GM18507 (cell line): ENCODE measurements at places on chromosomes 3 and 15.

- no peak for DNase-seq
Measured at GRCh38 chr15:98653686-98654085, 5.3 kb downstream of the IGF1R start.

- DNase-seq: no peak
Measured at GRCh38 chr3:149435996-149436885, 38.3 kb upstream of the TM4SF4 start.

DNA sequence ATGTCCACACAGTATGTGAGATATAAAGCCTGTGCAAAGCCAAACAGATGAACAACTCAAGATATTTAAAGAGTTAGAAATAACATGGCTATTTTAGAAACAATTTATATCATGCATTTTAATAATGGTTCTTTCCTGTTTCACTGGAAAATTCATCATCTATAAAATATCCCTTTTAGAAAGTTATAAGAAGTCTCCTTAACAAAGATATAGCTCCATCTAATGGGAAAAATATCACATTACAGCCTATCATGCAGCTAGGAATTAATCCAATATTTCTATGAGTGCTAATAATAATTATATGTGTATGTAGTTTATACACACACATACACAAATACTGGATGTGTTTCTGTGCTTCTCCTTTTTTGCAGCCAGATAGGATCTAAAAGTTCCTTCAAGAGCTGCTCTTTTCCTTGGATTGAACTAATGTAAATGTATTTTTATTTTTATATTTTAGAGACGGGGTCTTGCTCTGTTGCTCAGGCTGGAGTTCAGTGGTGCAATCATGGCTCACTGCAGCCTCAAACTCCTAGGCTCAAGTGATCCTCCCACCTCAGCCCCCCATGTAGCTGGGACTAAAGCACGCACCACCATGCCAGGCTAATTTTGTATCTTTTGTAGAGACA lies 21.6 kb downstream of the RPL22L1 start:
- no peak for DNase-seq

GRCh38 chr15:71889385-71889784 lies 79.0 kb downstream of the NR2E3 start:
- DNase-seq: no peak

DNA sequence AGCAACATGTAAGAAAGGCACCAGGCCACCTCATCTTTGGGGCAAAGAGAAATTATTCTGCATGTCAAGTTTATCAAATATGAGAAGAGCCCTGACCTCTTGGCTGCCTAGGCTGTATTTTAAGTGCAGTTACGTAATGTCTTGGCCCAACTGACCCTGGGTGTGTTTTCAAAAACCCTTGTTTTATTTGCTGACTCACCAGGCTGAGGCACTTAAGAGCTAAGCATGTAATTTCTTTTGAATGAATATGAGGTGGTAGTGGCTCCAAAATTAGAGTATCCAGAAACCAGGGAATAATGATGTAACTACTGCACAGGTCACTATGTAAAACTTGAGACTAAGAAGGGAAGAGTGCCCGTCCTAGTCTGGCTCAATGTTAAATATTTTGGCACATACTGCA lies 24.3 kb downstream of the PGPEP1L start:
- DNase-seq: no peak

DNA sequence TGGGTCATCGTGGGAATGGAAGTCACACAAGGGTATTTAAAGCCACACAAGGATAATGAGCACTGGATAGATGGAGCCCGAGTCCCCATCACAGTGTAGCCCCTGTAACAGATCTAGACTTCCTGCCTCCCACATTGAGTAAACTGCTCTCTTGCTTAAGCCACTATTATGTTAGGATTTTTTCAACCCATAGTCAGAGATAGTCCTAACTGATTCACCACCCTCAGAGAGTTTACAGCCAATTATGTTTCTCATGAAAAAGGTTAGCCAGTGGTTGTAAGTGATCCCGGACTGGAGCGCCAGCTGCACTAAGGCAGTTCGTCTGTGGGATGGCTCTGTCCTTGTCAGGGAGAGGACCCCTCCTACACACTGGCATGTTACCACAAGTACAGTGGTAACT lies 77.0 kb downstream of the KLF13 start:
- no peak for DNase-seq

DNA sequence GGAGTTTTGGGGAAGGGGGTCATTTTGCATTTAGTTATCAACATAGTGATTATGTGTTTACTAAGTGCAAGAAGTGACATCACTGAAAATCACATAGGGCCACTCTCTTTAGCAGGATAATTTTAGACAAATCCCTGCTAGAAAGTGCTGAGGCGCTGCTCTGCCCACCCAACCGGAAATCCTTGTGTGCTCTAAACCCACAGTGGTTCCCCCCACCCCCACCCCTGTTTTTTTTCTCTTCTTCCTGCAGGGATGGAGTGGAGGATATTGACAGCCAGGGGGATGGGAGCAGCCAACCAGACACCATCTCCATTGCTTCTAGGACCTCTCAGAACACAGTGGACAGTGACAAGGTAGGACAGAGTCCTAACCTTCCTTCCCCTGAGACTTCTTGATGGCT lies 234.2 kb upstream of the UMPS start:
- DNase-seq: no peak

DNA sequence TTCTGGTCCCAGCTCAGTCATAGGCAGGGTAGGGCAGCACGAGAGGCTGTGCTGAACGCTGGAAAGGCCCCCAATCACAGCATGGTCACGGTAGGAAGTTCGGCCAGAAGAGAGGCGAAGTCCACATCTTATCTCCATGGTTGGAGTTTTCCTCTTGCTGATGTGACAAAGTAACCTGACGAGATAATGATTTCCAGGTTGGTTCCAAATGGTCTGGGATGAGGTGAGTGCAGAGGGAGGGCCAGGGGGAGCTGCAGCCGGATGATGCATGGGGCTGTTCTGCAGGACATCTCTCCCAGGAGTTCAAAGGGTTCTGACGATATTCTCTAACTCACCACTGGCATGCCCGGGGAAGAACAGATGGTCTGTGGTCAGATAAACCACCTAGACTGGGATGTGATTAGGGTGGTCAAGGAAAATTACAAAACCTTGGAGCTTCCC lies 83.2 kb upstream of the WNT5A start:
- no peak for DNase-seq

DNA sequence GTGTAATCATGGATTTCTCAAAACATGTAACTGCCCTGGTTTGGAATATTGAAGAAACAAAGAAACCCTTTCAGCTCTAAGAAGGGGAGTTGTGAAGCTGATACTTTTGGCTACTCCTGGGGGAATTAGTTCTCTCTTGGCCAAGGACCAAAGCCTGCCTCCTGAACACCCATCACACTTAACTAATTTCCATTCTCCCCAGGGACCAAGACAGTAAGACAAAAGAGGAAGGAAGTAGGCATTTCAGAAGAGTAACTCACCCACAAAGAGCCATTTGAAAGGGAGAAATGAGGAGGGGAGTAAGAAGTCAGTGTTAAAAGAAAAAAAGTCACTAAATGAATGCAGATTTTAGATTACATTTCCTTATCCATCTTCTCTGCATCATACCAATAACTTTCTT lies 328.0 kb upstream of the SOX2 start:
- DNase-seq: no peak

DNA sequence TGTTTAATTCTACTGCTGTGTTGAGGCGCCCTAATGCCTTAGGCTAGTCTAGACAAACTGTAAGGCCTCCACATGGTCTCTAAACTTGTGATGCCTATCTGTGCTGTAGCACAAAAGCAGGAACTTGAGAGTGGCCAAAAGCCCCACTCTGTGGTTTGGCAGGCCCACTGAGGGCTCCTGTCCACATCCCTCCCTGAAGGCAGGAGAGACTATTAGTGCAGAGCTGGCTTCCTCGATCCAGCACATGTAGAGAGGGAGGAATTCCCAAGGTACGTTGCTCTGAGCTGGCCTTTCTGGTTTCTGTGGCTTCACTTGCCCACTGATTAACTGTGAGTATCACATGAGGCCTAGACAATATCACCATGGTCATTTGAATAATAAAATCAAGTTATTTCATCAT lies 90.6 kb downstream of the POLR2M start:
- DNase-seq: no peak

DNA sequence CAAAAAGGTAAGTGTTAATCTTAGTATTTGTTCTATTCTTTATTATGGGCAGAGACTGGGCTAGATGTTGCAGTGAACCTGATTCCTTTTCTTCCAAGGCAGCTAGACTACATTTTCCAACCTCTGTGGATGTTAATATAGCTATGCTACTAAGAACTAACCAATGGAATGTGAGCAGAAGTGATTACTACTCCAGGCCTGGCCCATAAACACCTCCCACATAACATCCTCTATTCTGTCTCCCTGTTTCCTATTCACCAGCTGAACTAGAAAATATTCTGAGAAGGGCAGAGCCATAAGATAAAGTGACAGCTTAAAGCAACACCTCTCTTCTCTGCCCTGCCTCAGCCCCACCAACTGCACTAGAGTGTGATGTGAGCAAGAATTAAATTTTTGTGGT lies 29.4 kb downstream of the CD200R1L start:
- no peak for DNase-seq

DNA sequence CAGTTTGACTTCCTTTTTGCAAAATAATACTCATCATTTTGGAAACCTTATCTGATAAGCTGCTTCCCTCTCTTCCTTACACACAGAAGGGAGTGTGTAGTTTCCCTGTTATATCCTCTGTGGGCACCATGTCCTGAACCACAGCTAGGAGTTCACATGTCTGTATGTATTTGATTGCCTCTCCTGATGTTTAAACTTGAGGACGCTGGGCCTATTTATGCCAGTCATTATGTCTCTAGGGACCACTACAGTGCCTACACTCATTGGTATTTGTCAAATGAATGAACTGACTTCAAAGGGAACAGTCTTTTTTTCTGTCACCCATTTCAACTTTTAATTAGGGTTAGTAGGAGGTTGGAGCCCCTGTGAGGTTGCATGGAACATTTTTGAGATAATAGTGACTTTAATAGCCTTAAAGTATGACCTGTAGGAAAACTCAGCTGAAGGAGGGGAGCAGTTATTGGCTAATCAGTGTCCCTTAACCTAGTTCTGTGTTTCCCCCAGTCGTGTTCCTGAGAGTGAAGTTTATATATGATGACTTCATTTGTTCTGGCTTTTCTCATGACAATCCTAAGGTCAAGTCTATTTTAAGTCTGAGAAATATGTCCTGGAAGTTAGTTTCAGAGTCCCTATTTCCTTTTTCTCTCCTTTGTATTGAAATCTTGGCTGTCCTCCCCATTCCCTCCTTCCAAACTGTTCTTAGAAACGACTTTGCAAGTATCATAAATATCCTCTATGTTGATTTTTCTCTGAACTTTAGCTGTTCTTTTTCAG lies 28.9 kb downstream of the PDE8A start:
- no peak for DNase-seq

DNA sequence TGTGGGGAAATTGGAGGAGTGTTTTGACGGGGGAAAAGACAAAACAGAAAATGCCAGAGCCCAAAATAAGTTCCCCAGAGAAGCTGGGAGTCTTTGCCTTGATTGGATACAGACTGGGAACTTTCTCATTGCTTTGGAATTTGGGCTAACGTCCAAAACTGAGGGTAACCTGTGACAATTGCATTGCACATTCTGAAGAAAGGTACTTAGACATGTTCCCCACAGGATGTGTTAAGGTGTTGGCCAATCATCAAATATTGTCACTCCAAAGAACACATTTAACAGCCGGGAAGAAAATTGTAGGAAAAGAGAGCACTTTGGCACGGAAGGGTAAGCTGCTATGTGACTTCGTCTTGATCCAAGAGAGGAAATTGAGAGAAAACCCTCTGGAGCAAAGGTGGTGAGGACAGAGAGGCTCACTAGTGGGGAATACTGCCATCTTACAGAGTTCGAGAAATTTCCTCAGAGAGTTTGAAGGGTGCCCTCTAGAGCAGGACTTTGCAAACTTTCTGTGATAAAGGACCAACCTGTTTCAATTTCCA lies 619.5 kb upstream of the TBL1XR1 start:
- no peak for DNase-seq

- DNase-seq: no peak
Measured at GRCh38 chr3:52498137-52499054, 3.3 kb downstream of the STAB1 start.

DNA sequence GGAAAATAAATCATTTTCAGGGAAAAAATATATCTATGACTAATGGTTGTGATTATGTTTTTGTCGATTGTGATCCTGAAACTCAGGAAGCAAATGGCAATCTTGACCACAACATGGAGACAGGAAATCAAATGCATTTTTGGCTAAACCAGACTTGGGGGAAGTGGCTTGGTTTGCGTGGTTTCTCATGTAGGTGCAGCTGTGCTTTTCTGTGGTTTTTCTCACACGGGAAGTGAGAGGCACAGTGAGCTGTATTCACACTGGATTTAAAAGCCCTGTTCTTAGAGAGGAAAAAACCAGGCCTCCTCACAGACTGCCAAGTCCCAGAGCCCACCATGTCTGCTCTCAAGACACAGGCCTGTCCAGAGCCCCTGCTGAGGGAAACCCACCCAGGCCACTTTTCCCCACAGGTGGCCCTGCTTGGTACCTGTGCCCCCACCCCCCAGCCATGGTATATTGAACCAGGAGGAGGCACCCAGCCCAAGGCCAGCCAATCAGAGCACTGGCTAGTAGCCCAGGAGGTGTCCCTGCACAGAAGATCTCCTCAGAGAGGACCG lies 46.1 kb downstream of the BTD start:
- no peak for DNase-seq

DNA sequence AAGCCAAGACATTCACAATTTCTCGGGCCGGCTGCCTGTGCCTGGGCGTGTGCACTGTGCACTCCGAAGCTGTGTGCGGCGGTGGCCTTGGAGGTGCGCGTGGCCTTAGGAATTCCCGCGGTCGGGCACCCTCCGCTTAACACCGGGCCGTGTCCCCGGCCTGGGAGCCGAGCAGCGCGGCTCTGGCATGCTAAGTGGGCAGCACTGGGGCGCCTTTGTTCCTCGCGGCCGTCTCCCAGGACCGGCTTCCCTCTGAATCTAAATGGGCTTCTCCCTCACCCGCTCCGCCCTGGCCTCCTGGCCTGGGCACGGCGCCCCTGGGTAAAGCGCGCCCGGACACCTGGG lies 498 bp upstream of the ARNT2 start:
- no peak for DNase-seq

- peak; percentile 63 for DNase-seq
Measured at GRCh38 chr3:46998121-46998851, 18.8 kb downstream of the NBEAL2 start.

- DNase-seq: no peak
Measured at GRCh38 chr3:148021381-148021780, 612.2 kb downstream of the ZIC1 start.

- no peak for DNase-seq
Measured at GRCh38 chr3:109548192-109548938, 211.0 kb upstream of the DPPA4 start.

DNA sequence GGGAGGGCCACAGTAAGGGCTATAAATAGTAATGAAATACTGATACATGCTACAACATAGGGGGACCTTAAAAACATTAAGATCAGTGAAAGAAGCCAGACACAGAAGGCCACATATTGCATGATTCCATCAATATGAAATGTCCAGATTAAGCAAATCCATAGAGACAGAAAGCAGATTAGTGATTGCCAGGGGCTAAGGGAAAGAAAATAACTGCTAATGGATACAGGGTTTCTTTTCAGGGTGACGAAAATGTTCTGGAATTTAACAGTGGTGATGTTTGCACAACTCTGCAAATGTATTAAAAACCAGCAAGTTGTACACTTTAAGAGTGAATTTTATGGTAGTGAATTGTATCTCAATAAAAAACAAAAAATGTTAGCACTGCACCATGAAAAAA lies 37.0 kb downstream of the PIK3R4 start:
- DNase-seq: no peak
